ENCODE measurements at places on chromosomes 3 and 15.

DNA sequence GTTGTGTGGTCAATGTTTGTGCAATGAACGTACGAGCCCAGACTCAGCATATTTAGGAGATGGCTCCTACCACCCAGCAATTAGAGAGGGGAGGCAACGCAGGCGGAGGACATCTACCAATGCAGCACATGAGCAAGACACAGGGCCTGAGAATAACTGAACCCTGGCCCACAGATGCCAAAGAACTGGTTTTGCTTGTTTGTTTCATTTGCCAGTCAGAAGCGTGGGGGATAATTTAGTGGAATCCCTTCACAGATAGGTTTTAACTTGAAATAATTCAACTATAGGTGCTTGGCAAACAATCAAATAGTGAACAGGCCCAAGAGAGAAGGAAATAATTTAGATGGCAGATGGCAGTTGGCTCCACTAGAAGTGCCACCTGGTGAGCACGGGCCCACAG lies 54.8 kb downstream of the LIPC start:
- DNase-seq = no peak

DNA sequence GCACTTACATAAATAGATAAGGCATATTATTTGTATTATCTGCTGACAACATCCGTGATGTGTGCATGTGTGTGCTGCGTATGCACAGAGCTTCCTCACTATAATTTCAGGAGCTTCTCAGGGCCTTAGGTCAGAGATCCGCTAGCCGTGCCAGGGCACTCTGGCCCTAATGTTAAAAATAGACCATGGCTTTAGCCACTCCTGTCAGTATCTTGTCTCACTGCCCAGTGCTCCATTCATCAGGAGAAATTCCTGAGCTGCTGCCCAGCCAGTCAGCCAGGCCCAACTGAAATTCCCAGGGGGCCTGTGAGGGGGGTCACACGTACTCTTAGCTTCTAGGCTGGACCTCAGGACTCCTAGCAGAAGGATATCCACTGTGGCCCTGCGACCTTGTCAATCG lies 70.0 kb upstream of the ABHD2 start:
- DNase-seq = no peak

GRCh38 chr3:128496602-128497304 lies 3.8 kb upstream of the GATA2 start:
- no peak for DNase-seq

DNA sequence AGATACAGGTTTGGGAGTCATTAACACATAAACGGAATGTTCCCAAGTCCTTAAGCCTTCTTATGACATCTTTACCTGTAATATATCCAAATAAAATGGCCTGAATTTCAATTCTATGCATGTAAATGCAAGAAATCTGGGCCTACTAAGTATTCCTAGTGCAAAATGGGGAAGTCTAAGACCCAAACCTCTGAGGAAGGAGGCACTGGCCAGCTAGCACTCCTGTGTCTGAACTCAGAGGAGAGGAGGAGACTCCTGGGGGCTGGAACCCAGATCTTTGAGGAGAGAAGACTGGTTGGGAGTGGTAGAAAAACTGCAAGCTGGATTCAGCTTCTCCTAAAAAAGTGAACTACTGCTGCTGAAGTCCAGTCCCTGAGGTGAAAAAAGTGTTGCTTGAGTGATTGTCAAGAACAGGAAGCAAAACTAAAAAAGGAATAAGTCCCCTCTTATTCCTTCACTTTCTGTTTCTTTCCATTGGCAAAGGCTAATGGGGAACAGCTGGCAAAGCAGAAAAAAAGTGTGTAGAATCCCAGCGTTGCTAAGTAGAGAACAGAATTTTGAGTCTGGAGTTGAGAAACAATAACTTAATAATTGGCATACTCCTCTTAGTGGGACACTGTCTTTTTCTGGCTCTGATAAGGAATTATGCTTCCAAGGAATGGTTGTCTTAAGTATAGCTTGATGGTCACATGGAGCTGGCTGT lies 54.8 kb upstream of the ATP2C1 start:
- DNase-seq = no peak

- DNase-seq = no peak
These were observed 46.3 kb upstream of the GADL1 start for GRCh38 chr3:30940740-30941139.

- DNase-seq = no peak
These were observed 3.5 kb upstream of the PIF1 start for GRCh38 chr15:64828985-64829384.

GRCh38 chr3:23701716-23702597 lies 103.8 kb upstream of the UBE2E1 start:
- DNase-seq = no peak

- no peak for DNase-seq
These were observed 223.5 kb upstream of the UBE2E2 start for GRCh38 chr3:22979581-22979980.

DNA sequence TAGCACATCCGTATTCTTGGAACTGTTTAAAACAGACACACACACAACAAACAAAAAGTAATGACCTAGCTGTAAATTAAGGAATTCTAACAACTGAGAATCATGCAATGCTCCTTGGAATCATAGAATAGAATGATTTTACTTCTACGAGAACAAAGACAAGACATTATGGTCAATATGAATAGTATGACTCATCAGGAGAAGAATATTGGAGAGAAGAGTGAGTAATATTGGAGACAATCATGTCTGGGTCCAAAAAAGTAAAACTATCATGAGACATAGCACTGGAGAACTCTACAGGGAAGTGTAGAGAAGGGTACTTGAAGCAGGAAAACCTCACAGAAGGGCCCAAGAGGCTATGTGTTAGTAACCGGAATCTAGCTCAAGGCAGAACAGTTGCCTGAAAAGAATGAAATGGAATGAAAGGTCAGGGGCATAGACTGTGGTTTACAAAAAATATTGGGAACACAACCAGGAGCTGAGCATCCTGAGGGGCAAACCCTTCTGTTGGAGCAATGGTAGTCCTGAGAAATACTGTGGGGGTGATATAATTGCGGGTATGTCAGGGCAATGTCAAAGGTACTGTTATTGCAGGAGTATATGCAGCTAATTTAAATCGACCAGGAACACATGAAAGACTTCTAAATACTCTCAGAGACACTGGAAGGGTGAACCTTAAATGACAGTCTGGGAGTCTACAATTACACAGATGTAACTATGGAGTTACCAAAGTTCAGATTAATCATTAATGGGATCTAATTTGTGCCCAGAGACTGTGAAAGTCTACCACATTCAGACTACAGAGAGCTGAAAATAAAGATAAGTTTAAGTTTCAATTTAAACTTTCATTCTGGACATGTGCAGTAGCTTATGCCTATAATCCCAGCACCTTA lies 201.2 kb downstream of the BCHE start:
- no peak for DNase-seq

Data from stimulated activated CD4-positive, alpha-beta T cell treated with anti-CD3 and anti-CD28 coated beads, Interleukin-1b, Interleukin-23, amount 100 ng/mL, for 48 hours (primary cell).